ENCODE measurements at places on chromosomes 3 and 15.

DNA sequence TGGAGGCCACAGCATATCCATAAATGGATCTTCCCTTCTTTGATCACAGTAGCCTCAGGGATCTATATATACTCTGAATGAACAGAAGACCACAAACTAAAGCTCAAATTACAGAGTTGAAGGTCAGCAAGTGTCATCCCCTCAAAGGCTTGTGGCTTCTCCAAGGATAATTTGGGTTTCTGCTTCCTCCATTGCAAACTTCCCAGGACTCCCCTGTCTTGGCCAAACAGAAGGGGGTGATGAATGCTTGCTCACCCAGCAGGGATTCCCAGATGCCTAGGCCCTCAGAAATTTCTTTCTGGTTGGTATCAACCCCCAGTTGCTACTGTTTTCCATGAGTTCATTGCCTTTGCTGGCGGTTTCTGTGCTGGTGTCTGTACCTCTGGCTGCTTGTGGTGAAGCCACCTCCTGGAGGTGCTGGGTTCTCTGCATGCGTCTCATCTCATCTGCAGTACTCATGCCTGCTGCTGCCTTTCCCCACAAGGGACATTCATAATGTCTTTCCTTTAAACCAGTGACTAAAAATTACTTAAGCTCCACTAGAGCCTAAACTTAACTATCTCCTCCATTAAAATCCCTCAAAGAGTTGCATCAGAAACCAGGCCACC is 17.7 kb downstream of the ENTPD3 start:
- DNase-seq, result no peak

- no peak for DNase-seq
These were observed 673.7 kb downstream of the FHIT start for GRCh38 chr3:60577601-60578000.

- no peak for DNase-seq
These were observed 105.7 kb downstream of the XXYLT1 start for GRCh38 chr3:195165265-195165609.

DNA sequence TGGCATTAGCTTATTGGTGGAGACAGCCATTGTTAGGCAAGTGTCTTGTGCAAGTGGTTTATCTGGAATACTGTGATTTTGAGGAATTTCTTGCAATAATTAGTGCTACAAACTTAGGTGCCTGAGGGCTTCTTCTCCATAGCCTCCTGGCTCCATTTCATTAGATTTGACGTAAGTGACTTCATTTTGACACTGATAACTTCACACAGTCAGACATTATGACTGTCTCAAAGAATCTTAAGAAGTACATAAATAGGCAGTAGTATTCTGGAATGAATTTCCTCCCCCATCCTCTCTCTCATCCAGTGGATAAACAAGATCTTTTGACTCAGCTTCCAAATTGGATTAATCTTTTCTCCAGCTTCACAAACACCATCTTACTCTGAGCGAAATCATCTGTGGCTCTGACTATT is 19.0 kb downstream of the ARL14 start:
- DNase-seq, result no peak

- DNase-seq, result no peak
These were observed 8.0 kb downstream of the GCSAM start for GRCh38 chr3:112124907-112125607.

All from activated gamma-delta T cell treated with anti-CD3 and anti-CD28 coated beads, Interleukin-2, amount 50 U/mL, for 16 hours (primary cell).